ENCODE measurements at places on chromosomes 5 and 9.

- DNase-seq: no peak
Observed at GRCh38 chr5:96721351-96721977, 59.3 kb downstream of the CAST start.

DNA sequence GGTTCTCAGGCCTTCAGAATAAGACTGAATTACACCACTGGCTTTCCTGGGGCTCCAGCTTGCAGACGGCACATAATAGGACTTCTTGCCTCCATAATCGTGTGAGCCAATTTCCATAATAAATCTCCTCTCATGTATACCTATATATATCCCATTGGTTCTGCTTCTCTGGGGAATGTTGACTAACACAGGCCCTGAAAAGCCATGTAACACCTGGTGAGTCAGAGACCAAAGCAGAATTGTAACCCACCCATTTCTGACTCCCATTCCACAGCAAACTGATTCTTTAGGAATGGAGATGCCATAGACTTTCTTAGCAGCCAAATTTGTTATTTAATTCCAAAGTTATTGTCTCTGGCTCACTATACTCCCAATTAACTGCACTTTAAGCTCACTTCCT is 85.4 kb upstream of the AGXT2 start:
- DNase-seq: no peak

DNA sequence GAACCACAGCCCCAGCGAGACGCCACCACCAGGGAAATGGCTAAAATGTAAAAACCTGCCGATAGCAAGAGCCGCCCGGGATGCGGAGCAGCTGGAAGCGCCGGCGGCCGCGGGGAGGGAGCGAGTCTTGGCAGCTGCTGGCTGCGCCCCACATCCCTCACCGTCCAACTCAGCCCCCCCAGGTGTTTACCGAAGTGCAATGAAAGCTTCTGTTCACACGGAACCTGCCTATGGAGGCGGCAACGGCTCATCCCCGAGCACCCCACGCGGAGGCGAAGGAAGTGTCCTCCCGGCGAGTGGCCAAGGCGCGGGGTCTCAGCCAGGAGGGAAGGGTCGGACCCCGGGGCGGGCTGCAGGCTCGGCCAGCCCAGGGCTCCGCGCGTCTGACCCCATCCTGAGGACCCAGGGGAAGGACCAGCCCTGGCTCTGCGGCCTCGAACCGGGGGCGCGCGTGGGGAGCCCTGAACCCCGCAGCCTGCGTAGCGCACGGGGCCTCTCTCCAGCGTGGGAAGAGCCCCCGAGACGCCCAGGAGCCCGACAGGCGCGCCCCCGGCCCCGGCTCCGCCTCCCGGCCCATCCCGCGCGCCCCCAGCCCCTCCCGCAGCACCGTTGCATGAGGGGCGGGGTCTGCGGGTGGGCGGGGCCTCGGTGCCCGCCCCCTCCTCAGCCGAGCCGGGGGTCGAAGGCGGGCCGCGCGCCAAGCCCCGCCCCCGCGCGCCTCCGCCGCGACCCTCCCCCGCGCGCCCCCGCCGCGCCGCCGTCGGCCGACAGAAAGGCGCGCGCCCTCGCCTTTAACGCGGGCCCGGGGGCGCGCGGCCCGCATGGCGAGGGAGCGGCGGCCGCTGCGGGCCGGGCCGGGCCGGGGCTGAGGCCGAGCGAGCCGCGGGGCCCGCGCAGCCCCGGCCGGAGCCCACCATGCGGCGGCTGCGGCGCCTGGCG is at the start of gene DIPK1B:
TSS of gene DIPK1B (plus strand) at position 822 of the 939 bp plus-strand sequence. CDS start at position 916, 94 bp downstream.
- DNase-seq: no peak

GRCh38 chr5:9233712-9234111 is 312.2 kb downstream of the SEMA5A start:
- no peak for DNase-seq

GRCh38 chr5:142576303-142576702 is 109.6 kb downstream of the FGF1 start:
- DNase-seq: no peak

GRCh38 chr5:19002111-19002510 is 985.9 kb downstream of the CDH18 start:
- no peak for DNase-seq

GRCh38 chr9:91047993-91048607 is 246.5 kb downstream of the SYK start:
- peak; percentile 17 for DNase-seq

- DNase-seq: no peak
Observed at GRCh38 chr9:7578951-7579350, 220.6 kb downstream of the DMAC1 start.

DNA sequence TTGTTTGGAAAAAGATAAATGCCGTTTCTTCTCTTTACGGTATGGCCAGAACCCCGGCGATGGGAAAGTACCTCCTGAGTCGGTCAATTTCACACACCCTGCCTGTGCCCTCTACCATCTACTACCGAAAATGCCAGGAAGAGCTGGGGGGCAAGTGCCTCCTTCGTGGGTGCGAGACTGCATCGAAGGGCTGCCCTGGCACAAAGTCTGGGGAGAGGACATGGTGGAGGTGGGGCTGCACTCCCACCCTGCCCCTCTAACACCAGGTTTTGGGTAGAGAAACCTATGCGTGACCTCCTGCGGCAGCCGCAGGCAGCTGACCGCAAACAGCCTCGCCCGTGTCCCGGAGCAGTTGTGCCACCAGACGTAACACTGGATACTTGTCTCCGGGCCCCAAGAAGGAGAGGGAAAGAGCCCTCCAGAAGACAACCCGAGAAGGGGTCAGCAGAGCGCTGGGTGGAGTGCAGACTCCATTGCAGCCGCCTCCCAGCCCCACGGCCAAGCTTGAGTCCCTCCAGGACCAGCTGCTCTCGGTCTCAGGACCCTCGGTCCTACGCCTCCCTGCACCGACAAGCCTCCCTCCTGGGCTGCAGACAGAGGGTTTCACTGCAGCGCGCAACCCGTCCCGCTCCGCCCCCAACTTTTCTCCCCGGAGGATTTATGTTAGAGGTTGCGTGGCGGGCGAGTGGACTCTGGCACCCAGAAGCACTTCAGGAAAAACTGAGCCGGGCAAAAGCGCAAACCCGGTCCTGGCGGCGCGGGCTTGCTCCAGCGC is 823 bp upstream of the PRDM6 start:
- no peak for DNase-seq

DNA sequence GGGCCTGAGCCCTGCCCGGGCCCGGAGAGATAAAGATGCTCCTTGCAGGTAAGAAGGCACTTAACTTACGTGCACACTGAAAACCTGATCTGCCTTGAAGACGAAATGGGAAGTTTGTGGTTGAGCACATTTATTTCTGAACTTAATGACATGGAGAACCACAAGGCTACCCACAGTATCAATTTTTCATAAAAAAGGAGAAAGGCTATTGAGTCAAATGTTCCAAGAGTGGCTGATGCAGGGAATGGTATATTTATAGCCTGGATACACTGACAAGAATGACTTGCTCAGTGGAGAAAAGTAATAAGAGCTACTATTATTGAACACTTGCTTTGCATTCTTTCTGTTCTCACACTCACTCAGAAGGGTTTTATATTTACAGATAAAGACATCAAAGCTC is 419.3 kb downstream of the ACTL7B start:
- no peak for DNase-seq

DNA sequence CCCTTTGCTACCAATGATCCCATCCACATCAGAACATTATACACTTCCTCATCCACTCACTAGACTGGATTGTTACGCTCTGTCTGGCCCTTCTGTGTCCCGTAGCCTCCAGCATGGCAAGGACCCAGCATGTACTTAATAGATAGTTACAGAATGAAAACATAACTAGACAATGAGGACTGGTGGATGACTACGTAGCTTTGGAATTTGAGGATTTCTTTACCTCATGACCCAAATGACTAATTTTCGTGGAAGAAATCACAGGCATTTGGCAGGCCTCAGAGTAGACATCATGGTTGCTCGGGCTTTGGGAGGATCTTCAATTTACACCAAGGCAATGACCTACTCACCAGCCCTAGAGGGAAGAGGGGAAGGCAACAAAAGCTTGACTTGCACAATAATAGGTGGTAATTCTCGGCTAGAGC is 299.8 kb downstream of the TLE1 start:
- DNase-seq: no peak

DNA sequence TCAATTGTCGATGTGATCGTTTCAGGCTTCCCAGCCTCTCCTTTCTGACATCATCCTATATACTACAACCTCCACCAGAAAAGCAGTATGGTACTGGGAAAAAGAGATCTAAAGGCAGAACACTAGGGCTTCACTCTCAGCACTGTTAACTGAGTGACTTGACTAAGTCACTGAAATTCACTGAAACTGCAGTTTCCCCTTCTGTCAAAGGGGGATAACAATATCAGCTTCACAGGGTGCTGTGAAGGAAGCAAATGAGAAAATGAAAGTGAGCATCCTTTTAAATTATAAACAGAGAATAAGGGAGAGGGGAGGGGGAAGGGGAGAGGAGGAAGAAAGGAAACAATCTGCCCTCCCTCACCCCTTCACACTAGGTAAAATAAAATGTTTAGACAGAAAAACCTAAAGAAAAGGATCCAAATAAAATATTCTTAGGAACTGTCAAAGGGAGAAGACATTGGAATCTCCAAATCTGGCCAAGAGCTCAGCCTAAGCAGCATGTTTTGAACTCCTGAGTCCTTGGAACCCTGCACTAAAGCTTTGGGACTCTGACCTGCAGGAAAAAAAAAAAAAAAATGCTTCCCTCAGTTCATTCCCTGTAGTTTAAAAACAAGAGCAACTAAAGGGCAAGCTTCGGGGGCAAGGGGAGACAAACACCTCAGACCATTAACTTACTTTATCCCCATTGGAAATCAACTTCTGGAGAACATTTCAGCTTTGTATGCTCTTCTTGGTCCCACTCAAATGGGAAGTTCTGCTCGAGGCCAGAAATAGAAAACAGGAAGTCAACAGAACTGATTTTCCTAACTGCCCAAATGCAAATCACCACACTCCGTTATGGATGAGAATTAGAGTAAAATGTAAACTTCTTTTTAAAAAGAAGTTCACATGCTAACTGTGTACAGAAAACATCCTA is 178.3 kb downstream of the DEPDC1B start:
- DNase-seq: peak; percentile 10

- DNase-seq: no peak
Observed at GRCh38 chr5:38892363-38892762, 46.6 kb downstream of the OSMR start.

- no peak for DNase-seq
Observed at GRCh38 chr9:113574441-113575262, 111.1 kb downstream of the RGS3 start.

- no peak for DNase-seq
Observed at GRCh38 chr5:75364571-75365280, 27.7 kb downstream of the HMGCR start.

DNA sequence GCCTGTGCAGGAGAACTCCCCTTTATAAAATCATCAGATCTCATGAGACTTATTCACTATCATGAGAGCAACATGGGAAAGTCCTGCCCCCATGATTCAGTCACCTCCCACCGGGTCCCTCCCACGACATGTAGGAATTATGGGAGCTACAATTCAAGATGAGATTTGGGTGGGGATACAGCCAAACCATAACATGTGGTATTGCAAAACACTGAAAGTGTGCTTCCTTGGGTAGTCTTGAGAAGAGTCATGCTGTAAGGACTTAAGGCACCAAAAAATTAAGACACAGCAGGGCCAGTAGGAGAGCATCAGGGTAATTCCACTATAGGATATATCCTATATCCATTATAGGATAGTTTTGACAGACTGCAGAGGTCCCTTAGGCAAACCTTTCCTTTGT is 29.4 kb upstream of the GDNF start:
- no peak for DNase-seq

DNA sequence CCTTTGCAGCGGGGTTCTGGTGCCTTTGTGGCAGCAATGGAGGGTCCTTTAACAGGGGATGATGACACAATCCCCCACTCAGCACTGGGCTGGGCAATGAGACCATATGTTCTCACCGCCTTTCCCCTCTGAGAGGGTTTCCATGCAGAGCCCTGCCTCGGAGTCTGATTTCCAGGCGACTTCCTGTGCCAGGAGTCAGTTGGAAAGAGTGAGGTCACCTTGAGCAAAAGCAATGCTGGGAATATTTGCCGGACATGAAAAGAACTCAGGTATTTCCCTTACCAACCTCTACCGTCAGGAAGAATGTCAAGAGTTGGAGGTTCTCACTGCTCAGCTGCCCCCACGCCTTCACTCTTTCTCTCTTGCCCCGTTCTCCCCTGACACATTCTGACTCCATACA is 284.2 kb upstream of the IRX1 start:
- no peak for DNase-seq

GRCh38 chr9:116585204-116585603 is 101.9 kb upstream of the TRIM32 start:
- DNase-seq: no peak

DNA sequence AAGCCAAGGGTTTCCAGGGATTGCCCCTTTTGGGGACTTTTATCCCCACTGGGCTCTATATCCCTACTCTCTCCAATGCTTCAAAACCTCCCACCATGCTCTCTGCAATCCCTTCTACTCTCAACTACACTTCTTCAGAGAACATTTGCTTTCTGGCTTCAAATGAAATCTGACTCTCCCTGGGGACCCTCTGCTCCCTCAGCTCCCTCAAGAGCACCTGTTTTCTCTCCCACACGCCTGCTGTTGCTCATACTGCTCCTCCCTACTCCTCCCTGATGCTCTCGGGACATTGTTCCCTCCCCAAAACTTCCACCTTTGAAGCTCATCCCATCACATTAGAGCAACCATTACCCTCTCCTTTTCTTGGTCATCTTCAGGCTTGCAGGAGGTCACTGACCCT is 344.9 kb downstream of the CDK5RAP2 start:
- no peak for DNase-seq

DNA sequence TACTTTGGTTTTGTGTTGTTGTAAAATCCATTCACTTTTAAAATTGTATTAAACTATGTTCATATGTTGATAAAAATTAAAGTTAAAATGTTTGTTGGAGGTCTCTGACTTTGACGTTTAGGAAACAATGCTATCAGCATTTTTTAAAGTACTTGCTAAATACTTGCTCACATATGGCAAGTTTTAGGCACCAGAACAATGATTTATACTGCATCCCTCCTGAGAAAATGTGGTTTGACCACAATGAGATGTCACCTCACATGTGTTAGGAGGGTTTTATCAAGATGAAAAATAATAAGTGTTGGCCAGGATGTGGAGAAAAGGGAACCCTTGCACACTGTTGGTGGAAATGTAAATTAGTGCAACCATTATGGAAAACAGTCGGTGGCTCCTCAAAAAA is 180.8 kb downstream of the HSD17B3 start:
- DNase-seq: no peak

Measured in CD4-positive, alpha-beta T cell treated with Interleukin-4 for 4 hours (primary cell).